ENCODE measurements at places on chromosomes 2 and 18.

GRCh38 chr2:123051136-123051535 lies 974.0 kb upstream of the CNTNAP5 start:
- no peak for DNase-seq

DNA sequence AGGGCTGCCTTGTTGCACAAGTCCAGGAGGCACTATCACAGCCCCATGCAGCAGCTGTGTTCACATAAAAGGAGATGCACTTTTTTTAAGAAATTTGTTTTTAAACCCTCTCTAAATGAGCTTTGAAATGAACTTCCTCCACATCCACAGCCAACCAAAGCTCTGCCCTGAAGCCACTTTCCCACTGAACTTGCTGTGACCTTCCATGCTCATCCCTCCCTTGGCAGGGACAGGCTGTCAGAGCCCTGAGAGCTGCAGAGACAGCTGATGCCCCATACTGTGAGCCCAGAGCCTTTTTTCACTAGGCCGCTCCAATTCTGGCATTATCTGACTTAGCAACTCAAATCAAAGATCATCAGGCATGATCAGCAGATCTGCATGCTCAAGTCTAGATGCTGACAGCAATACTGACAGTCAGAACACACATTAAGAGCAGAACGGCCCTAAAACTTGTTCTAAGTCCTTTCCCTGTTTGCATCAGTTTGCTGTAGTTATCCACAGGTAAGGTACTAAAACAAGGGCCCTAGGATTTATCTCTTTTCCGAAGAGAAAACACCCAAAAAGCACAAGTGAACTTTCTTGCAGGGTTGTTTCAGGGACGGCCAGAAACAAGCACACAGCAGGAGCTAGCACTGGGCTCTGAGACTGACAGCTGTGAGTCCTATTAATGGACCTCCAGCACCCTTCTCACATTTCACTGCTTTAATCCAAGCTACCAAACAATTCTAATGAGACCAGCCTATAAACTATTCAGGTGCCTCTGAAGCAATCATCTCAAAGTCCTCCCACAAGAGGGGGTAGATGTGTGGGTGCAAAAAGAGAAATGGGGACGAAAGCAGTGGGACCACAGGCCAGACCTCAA lies 34.9 kb downstream of the RNU4ATAC start:
- DNase-seq = peak; percentile 86

GRCh38 chr18:74498712-74499627 lies 2.8 kb downstream of the CNDP2 start:
- DNase-seq = no peak

DNA sequence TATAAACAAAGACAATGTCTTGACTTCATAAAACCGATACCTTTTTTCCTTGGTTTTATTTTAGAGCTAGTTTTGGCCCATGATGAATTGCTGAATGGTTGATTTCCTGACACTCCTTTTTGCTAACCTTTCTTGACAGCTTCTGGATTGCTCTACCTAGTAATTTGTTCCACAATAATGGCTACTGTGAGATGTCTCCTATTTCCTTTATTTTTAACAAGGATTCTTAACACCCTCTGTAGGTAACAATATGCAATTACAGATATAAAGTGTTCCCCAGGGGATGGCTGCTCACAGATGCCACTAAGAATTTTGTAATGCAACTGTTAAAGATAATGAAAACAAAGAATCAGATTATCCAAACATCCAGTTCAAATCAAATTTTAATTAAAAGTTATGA lies 100.8 kb upstream of the ATP5MC3 start:
- no peak for DNase-seq

- DNase-seq = no peak
Observed at GRCh38 chr2:71897137-71897480, 250.6 kb downstream of the CYP26B1 start.

DNA sequence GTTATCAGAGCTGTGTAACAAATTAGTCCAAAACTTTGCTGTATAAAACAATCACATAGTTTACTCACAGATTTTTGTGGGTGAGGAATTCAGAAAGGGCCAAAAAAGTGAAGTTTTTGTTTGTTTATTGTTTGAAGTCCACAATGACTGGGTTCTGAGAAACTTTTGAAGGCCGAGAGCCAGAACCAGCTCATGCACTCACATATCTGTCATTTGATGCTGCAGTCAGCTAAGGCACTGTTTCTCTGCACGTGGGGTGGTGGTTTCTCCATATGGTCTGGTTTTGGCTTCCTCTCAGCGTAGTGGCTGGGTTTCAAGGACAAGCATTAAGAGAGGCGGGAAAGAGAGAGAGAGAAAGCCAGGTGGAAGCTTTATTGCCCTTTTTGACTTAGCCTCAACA lies 131.8 kb downstream of the TWIST2 start:
- DNase-seq = no peak

DNA sequence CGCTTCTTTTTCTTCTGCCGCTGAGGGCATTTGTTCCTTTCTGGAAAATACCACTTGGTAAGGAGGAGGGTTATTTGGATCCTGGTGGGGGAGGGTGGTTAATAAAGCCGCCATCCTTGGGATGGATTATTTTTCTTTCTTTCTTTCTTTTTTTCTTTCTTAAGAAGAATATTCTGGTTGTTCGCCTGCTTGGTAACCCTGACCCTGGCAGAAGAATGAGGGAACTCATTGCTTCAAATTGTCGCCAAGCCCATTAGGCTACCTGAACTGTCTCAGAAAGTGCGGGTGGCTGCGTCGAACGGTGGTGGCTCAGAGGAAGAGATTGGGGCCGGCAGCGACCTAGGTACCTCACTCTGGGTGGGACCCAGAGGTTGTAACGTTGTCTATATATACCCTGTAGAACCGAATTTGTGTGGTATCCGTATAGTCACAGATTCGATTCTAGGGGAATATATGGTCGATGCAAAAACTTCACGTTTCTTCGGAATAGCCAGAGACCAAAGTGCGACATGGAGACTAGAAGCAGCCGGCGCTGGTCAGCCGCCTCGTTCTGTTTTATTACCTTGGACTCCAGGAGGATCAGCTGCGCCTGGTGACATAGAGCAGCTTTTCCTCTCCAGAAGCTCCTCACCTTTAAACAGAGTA lies 1.3 kb upstream of the HOXD4 start:
- DNase-seq = no peak

Data from foreskin melanocyte (primary cell).